Right lung (tissue), 10 donors: ENCODE measurements at places on chromosomes 11 and 22.

DNA sequence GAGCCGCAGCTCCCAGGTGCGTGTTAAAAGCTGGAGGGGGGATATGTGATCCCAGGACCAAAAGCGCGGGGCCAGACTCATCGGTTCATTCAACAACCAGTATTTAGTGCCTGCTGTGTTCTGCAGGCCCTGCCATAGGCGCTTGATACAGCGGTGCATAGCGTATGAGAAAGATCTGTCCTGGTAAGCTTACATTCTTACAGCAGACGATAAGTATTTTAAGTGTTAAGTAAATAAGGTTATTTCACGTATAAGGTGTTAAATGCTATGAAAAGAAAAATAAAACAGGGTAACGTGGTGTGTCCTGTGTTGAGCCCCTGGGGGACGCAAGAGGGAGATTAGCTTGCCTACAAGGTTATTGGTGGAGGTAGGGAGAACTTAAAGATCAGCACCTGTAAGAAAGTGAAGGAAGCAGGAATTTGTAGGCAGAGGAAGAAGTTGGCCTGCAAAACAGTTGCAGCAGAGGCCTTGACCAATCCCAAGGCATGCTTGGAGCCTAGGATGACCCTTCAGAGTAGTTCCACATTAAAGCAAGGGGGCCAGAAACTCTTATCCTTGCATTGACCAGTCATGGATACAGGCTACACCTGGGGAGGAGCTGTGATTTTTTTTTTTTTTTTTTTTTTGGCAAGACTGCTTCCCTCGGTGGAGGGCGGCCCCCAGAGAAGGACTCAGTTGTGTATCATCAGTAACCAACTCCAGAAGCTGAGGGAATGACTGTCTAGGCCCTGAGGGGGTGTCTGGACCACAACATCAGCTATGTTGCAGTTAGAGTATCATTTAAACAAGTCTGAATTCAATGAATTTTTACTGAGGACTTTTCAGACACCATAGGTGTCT is 487 bp upstream of the LIPT2 start:
- DNase-seq: no peak

GRCh38 chr11:122082205-122082604 is 33.8 kb downstream of the BLID start:
- no peak for DNase-seq

DNA sequence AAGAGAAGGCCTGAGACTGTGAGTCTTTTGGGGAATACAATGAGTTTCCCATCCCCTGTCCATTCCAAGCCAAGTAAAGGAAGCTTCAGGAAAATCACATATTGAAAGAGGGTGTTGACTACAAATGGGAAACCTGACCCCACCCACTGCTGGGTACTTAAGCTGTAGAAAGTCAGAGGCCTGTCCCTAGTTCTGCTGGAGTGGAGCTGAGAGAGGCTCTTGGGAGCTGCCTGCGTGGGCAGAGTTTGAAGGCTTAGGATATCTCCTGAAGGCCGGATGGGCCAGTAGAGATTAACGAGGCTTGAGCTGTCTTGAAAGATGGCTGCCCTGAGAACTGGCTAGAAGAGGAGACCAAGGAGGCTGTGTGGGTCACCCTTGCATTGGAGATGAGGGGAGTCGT is 176.2 kb upstream of the NECTIN1 start:
- no peak for DNase-seq

- no peak for DNase-seq
Measured at GRCh38 chr11:111676878-111677585, 74.8 kb downstream of the SIK2 start.

DNA sequence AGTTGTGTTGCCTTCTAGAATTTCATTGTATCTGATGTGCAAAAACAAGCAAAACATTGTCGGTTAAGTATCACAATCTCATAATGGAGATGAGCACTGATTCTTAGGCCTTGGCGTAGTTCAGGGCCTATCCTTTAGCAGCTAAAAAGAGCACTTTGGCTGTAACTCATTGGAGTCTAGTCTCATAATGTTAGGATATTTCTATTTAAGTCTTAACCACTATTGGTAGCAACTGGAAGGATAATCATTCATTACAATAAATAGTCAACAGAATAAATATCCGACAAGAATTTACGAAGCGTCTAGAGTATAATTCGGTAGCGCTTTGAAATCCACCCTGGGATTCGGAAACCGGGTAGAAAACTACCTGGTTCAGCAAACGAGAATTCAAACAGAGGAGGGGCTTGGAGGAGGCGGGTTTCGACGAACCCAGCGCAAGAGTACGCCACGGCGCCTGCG is 461 bp upstream of the EED start:
- DNase-seq: no peak

- DNase-seq: no peak
Measured at GRCh38 chr11:1870721-1871466, 18.0 kb downstream of the LSP1 start.

GRCh38 chr22:44664149-44664548 is 37.9 kb upstream of the PRR5 start:
- DNase-seq: peak; percentile 61

GRCh38 chr22:38984224-38984623 is 2.1 kb downstream of the APOBEC3B start:
- DNase-seq: no peak

- DNase-seq: no peak
Measured at GRCh38 chr22:49326558-49326957, 501.1 kb downstream of the BRD1 start.

GRCh38 chr11:30586251-30587144 is at the start of gene MPPED2:
TSS of gene MPPED2 (minus strand) at chr11:30586353. CDS start at chr11:30580373, 5,980 bp downstream.
- peak; percentile 17 for DNase-seq

GRCh38 chr22:29130476-29130875 is 57.6 kb downstream of the KREMEN1 start:
- no peak for DNase-seq

GRCh38 chr11:71928737-71929443 is at the start of gene RNF121:
TSS of gene RNF121 (plus strand) at chr11:71929046. CDS start at chr11:71929062, 16 bp downstream.
- peak; percentile 95 for DNase-seq

DNA sequence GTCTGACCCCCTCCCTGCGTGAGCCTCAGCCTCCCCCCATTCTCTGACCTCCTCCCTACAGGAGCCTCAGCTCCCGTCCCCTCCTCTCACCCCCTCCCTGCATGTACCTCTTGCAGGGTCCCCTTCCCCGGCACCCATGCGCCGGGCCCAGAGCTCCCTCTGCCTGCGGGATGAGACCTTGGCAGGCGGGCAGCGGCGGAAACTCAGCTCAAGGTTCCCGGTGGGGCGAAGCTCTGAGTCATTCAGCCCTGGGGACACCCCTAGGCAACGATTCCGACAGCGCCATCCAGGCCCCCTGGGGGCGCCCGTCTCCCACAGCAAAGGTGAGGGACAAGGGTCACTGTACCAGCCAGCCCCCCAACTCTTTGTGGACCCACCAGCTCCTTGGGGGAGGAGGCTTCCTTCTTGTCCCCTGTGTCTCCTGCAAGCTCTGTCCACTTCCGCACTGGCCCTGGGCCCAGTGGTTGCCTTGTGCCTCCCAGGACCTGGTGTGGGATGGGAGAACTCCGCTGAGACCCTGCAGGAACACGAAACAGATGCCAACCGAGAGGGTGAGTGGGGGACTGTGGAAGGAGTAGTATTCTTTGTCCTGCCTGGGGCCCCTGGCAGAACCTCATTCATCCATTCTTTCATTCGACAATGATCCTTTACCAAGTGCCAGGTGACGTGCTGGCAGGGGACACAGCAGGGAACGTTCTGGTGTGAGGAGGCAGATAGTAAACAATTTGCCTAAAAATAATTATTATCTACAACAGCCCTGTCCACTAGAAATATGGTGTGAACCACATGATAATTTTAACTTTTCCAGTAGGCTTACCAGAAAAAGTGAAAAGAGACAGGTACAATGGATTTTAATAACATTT is 3.7 kb upstream of the RPS6KA4 start:
- peak; percentile 55 for DNase-seq

- DNase-seq: no peak
Measured at GRCh38 chr11:85021058-85021457, 606.1 kb downstream of the DLG2 start.

GRCh38 chr11:119323532-119324033 is 6.7 kb upstream of the MCAM start:
- DNase-seq: peak; percentile 60

- DNase-seq: no peak
Measured at GRCh38 chr22:22936180-22936914, 48.7 kb downstream of the IGLL5 start.

DNA sequence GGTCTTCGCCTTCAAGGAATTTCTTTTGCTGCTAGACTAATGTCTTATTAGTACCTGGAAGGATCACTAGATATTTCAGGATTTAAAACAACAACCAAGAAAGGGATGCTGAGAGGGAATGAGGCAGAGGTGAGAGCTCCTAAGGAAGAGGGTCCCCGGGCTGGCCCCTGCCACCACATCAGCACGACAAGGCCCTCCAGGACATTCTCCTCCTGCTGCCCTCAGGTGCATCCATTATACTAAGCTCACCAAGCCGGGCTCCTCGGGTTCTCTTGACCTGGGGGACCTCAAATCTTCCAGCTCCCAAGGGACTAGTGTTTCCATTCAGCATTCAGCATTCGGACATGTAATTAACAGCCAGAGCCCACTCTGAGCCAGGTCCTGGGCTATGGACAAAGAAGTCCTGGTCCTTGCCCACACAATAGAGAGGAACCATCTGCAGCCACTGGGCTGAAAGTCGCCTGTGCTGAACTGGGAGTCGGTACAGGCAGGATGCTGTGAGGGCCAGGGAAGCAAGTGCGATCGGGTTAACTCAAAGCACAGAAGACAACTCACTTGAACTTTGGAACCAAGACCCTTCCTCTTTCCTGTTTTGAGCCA is 29.4 kb upstream of the OAF start:
- DNase-seq: no peak

GRCh38 chr22:46828323-46828900 is 66.0 kb downstream of the TBC1D22A start:
- no peak for DNase-seq

DNA sequence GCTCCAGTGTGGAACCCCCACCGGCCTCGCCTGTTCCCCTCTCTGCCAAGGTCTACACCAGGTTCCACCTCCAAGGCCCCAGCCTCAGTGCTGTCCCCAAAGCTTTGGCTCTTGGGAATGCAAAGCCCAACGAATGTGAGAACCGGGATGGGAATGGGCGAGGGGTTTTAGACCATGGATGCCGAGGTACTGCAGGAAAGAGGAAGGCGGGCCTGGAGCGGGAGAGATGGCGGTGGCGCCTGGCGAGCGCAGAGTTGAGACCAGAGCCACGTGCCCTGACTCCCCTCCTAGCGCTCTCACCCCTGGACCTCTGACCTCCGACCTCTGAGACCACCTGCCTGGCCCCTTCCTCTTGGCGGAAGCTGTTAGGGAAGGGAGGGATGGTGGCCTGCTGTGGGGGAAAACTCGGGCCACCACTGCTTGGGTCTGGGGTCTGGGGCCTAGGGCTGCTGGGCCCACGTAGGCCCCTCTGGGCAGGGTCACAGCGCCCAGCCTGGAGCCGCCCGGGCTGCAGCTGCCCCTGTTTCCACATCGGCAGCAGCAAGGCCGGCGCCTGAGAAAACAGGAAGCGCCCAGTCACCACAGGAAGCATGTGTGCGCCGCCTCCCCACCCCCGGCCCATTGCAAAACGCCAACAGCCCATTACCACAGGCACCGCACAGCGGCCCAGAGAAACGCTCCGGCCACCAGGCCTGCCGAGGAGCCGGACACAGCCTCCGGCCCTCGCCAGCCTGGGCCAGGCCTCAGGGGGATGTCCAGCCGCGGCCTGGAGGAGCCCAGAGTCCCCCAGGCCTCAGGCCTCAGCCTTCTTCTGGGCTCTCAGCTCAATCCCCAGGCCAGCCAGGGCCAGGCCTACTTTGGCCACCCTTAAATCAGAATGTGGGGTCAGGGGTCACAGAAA is 13.8 kb upstream of the SLC39A13 start:
- DNase-seq: no peak

GRCh38 chr11:77813256-77813655 is 7.3 kb downstream of the RSF1 start:
- no peak for DNase-seq

DNA sequence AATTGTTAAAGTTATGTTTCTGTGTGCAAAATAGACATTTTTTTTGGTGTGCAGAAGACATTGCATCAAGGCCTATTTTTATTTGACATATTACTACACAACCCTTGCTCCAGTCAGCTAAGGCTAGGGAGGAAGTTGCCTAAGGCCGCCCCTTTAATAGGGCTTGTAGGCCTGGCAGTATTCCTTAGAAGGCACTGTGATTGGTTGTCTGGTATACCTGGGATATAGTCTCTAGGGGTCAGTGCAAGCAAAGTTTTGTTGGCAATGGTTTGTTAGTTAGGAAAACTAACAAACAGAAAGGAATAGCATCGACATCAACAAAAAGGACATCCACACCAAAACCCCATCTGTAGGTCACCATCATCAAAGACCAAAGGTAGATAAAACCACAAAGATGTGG is 16.9 kb downstream of the CCDC15 start:
- no peak for DNase-seq

DNA sequence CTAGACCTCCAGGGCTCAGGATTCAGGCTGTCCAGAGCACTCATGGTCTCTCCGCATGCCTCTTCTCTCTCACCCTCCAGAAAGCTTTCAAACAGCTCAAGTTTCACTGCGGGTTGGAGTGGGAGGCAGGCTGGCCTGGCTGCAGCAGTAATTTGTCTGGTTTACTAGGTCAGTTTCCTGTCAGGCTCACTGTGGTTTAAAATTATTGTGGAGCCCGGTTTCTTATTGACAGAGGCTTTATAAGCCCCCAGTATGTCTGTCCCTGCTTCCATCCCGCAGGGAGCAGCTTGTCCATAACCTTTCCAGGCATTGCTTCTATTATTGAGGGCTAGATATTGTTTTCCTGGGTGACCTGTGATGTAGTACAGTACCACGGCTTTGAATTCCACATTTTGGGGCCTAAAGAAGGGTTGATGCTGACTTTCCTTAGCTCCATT is 235.3 kb upstream of the SORL1-AS1 start:
- DNase-seq: no peak

DNA sequence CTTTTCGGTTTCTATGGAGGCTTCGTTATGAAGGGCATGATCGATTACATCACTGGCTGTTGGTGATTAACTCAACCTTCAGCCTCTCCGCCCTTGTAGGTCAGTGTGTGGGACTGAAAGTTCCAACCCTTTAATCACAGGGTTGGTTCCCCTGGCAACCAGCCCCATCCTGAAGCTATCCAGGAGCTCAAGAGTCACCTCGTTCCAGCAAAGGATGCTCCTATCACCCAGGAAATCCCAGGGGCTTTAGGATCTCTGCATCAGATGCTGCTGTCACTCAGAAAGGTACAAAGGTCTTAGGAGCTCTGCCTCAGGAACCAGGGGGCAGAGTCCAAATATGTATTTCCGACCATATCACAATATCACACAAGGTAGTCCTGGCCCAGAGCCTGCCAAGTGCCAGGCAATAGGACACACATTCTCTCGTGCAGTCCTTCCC is 123.5 kb upstream of the PARVA start:
- no peak for DNase-seq

DNA sequence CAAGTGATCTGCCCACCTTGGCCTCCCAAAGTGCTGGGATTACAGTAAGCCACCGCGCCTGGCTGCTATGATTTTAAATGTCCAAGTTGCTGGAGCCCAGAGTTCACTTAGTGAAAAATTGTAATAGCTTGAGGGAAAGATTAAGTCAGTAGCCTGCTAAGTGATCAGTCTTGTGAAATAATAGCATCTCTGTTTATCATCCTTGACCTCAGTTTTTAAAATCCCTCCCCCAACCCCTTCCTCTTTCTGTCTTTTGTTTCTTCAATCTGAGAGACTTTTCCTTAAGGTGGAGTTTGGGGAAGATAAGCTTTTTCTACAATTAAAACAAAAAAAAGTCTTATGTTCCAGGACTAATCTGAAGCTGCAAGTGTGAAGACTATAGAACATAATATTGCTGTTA is 6.4 kb downstream of the HIPK3 start:
- no peak for DNase-seq
